ENCODE measurements at places on chromosomes 12 and 14.

DNA sequence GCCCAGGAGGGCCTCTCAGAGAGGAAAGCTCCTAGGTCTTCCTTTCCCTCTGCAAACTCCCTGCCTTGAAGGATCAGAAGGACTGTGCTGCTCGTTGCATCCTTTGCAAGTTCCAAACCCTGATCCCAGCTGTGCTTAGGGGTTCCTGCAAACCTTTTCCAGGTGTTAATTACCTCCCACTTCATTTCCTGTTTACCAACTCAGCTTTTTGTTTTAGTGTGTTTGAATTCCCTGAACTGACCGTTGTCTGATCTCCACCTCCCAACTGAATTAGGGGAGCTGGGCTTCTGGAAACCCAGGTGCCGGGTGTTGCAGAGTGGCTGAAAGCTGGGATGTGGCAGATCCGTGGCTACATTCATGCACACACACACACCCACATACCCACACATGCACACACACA is 20.6 kb upstream of the BDKRB1 start:
- DNase-seq = no peak

GRCh38 chr12:44703182-44703910 is 172.8 kb downstream of the NELL2 start:
- no peak for DNase-seq

DNA sequence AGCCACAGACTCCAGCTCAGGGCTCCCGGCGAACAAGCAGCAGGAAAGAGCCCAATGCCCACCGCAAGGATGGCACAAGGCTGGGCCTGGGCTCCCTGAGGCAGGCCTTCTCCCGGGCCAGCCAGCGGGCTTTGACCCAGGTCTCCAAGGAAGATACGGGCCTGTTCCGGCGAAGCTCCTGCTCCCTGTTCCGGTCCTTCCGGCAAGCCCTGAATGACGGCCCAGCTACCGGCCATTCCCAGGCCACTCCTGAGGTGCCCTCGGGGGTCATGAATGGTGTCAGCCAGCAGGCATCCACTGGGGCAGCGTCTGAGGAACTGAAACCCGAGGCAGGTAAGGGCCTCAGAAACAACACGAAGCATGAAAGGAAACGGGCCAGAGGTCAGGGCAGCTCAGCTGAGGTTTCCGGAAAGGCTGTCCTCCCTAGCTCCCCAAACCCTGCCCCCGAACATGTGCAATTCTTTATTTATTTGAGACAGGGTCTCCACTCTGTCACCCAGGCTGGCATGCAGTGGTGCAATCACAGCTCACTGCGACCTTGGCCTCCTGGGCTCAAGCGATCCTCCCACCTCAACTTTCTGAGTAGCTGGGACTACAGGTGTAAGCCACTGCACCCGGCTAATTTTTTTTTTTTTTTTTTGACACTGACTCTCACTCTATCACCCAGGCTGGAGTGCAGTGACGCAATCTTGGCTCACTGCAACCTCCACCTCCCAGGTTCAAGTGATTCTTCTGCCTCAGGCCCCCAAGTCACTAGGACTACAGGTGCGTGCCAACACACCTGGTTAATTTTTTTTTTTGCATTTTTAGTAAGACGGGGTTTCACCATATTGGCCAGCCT is 6.0 kb downstream of the EXOC3L4 start:
- no peak for DNase-seq

DNA sequence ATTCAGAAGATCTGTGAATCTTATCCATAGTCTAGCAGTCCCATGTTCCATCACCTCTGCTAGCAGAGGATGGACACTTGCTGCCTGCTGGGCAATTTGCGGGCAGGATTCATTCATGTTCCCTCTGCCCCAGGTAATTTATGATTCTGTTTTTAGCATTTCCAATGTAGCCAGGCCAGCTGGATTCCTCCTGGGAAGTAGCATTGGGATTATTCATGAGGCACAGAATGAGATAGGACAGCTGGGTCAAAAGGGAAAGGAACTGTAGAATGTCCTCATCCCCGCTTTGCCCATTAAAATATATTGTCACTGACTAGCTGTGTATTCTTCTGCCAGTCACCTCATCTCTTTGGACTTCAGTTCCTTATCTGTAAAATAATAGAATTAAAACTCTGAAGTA is 68.7 kb downstream of the SLC35F4 start:
- no peak for DNase-seq

DNA sequence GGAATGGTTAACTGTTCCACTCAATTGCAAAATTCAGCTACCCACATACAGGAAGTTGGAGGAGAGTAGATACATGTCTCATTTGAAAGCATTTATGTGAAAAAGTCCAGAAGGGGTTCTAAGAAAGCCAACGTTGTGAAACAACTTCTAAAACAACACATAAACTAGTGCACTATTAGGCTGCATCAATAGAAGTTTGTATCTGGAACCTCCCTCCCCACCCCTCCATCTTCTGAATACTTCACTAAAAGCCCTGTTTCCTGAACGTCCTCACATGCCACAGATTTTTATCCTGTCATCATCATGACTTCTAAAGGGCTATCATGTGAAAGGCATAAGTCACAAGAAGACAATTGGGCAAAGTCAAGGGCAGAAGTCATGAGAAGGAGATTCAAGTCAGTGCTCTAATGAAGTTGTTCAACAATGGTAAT is 5.5 kb downstream of the KRT79 start:
- DNase-seq = no peak

DNA sequence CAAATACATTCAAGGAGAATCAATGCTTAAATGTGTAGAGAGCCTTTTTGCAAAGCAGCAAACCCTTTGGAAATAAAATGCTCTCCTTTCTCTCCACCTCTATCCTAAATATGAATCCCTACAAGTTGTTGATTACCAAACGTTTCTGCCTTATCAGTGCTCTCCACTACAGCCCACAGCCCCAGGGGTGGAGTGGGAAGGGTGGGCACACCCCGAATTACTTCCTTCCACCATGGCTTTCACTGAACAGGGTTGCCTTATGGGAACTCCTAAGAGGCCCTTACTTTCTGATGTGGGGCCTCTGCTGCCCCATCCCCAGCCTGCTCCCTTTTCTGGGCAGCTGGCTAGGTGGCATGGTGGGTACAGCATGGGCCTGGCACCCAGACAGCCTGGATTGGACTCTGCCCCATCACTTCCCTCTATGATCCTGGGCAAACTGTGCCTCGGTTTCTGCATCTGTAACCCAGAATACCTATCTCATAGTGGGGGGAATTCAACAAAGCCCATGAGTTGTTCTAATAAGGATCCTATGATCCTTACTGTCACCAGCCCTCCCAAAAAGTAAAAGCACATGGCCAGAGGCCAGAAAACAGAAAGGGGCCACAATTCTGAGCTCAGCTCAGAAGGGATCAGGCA is 16.1 kb downstream of the AK7 start:
- no peak for DNase-seq

DNA sequence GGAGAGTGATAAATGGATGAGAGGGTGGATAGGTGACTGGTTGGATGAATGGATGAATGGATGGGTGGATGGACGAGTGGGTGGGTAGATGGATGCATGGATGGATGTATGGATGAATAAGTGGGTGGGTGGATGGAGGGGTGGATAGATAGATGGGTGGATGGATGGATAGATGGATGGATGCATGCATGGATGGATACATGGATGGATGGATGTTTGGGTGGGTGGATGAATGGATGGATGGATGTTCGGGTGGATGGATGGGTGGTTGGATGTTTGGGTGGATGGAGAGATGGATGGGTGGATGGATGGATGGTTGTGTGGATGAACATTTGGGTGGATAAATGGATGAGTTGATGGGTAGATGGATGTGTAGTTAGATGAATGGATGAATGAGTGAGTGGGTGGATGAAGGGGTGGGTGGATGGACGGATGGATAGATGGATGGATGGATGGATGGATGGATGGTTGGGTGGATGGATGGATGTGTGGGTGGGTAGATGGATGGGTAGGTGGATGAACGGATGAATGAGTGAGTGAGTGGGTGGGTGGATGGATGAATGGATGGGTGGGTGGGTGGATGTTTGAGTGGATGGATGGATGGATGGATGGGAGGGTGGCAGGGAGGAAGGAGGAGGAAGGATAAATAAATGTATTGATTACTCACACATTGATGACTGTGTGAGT is 9.7 kb upstream of the TMEM179 start:
- no peak for DNase-seq

DNA sequence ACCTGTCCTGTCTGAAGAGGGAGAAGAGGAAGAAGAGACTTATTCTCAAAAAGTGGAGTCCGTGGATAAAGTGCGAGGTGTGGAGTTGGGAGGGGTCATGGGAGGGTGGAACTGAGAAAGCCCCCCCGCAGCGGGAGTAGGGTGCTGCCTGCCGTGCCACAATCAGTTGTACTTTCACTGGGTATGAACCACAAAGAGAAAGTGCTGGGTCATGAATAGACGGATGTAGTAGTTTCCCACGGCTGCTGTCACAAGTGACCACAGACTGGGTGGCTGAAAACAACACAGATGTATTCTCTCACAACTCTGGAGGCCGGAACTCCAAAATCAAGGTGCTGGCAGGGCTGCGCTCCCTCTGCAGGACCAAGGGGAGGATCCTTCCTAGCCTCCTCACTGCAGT is 5.5 kb downstream of the DNAH10 start:
- no peak for DNase-seq

DNA sequence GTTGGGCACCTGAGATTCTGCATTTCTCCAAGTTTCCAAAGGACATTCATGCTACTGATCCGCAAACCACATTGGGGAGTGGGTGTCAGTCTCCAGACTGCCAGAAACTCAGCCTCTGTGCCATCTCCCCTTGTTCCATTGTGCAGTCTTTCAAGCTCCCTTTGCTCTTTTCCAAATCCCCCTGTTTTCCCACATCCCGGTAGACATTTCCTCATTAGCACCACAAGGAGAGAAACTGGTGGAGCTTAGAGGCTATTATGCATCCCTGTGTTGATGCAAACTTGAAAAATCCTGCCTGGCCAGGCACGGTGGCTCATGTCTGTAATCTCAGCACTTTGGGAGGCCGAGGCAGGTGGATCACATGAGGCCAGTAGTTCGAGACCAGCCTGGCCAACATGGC is 10.7 kb downstream of the CCDC63 start:
- no peak for DNase-seq

DNA sequence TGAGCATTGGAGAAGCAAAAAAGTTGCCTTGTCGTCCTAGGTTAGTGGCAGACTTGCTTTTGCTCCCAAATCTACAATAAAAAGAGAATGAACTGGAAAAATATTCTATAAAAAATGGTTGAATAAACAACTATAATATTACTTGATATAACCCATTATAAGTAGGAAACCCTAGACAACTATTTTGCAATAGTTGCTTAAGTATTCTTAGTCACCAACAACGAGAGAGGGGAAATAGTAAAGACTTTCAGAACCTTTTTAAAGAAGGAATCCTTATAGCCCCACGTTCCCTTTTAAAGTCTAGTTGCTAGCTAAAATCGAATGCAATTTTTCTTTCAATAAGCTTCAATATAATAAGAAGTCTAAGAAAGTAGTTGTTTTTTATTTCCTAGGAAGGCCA is 17.5 kb downstream of the AQP6 start:
- DNase-seq = no peak

DNA sequence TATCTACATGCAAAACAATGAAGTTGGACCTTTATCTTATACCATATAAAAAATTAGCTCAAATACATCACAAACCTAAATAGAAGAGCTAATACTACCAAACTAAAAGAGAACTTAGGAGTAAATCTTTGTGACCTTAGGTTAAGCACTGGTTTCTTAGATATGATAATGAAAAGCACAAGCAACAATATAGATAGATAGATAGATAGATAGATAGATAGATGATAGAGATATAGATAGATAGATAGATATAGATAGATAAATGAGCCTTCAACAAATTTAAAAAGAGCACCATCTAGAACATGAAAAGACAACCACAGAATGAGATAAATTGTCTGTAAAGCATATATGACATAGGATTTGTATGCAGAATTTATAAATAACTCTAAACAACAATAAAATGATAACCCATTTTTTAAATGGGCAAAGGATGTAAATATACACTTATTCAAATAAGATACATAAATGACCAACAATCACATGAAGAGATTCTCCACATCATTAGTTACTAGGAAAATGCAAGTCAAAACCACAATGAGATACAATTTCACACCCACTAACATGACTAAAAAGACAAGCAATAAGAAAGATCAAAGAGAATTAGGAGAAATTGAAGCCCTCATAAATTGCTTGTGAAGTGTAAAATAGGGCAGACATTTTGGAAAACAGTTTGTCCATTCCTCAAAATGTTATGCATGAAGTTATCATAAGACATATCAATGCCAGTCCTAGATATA is 293.7 kb downstream of the BTG1 start:
- no peak for DNase-seq

DNA sequence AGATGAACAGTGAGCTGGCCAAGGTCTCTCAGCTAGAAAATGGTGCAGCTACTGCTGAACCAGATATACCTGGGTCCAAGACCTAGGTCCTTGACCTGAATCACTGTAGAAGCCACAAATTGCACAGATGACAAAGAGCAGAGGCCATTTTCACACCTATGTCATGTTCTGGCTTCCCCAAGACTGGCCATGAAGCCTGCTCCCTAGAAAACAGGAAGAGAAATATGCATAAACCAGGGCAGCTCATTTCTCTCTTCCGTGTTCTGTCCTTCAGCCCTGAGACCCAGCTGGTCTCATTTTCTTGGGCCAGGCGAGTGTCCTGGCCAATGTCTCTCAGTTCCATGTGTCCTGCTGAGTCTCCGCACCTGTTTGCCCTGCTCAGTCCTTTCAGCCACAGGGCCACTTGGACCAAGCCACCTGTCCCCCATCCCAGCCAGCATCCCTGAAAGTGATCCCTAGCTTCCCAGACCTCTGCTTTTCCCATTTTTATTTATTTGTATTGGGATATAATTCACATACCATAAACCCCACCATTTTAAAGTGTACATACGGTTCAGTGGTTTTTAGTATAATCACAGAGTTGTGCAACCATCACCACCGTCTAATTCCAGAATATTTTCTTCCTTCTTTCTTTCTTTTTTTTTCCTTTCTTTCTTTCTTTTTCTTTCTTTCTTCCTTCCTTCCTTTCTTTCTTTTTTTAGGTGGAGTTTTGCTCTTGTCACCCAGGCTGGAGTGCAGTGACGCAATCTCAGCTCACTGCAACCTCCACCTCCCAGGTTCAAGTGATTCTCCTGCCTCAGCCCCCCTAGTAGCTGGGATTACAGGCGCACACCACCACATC is 27.0 kb downstream of the P2RX7 start:
- no peak for DNase-seq

- no peak for DNase-seq
Measured at GRCh38 chr14:97177635-97178034, 380.5 kb downstream of the VRK1 start.

All from H9 (cell line).